ENCODE measurements at places on chromosomes 16 and 17.

GRCh38 chr17:4445731-4446130, 12.0 kb downstream of the SPNS3 start:
- no peak overlapping the region for H3K4me3 ChIP-seq
- DNase-seq: no peak
- no peaks in the 10 kb centered on the region for H3K36me3 ChIP-seq
- no peaks in the 10 kb centered on the region for H3K27me3 ChIP-seq

- H3K27me3 ChIP-seq: no peaks in the 10 kb centered on the region
- no peaks in the 10 kb centered on the region for H3K36me3 ChIP-seq
- H3K4me1 ChIP-seq: no peaks in the 10 kb centered on the region
- H3K27ac ChIP-seq: no peak overlapping the region
Measured at GRCh38 chr16:2895813-2896212, 12.8 kb downstream of the FLYWCH2 start.

DNA sequence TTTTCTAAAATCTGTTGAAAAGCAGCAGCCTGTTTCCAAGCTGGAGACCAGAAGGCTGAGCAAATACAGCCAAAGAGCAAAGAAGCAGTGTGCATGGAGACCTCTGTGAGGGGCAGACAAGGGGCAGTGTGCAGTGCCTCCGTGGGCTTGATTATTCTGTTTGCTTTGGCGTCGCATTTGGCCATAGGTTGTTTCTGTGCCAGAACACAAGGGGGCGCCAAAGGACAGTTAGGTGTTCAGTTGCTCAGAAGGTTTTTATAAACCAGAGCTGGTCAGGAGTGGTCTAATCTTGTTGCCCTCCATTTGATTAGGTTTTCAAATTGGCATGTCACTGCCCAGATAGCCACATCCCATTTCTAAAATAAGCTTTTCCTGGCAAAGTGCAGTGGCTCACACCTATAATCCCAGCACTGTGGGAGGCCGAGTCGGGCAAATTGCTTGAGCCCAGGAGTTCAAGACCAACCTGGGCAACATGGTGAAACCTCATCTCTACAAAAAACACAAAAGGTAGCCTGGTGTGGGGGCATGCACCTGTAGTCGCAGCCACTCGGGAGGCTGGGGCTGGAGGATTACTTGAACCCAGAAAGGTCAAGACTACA, 10.6 kb downstream of the MYH3 start:
- no peaks in the 10 kb centered on the region for H3K4me1 ChIP-seq
- no peaks in the 10 kb centered on the region for H3K36me3 ChIP-seq
- H3K27me3 ChIP-seq: no peaks in the 10 kb centered on the region
- DNase-seq: peak; percentile 53
- no peak overlapping the region for H3K4me3 ChIP-seq
- no peak overlapping the region for H3K27ac ChIP-seq

DNA sequence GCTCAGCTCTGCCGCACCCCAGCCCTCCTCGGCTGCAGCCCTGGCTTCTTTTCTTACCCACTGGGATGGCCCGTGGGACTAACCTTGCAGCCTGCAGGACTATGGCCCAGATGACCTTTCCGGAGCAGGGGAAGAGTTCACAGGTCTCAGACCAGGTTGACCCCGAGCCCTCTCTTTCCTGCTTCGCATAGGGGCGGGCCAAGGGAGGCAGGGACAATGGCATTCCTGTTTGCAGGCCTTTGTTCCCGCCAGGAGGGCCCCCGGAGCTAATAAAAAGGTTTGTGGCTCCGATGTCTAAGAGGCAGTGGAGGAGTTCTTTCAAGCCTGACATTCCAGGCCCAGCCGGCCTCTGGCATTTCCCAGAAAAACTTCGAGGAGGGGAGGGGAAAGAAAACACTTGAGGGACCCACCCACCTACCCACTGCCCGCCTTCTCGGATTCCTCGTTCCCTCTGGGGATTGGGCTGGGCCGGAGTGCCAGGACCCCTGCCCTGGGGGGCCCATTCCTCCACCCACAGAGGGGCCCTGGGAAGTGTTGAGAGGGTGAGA, 5.8 kb upstream of the SOCS3 start:
- no peaks in the 10 kb centered on the region for H3K27me3 ChIP-seq
- no peak overlapping the region for H3K27ac ChIP-seq
- H3K36me3 ChIP-seq: no peaks in the 10 kb centered on the region
- 0 out of 2 replicates have a peak, but pooled peaks cover 5% of the 10 kb centered on the region for H3K4me1 ChIP-seq
- no peak overlapping the region for H3K4me3 ChIP-seq

DNA sequence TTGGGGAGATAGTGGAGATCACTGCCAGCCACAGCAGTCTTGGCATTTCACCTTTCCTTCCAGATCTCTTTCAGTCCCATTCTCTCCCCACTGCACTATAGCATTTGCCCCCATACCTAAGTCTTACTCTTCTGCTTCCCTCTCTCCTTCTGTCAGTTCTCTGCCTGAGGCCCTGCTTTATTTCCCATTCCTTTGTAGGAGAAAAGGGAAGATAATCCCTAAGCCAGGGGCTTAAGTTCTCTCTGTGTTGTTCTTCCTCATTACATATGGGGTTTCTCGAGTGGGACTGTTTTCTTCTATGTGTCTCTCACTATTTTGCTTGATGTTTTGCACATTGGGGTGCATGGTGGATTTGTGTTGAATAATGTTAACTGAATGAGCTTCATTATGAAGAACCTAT, 6.4 kb downstream of the KDM6B start:
- no peak overlapping the region for H3K4me3 ChIP-seq
- no peak overlapping the region for H3K27ac ChIP-seq
- no peaks in the 10 kb centered on the region for H3K36me3 ChIP-seq
- H3K4me1 ChIP-seq: peaks cover 40% of the 10 kb centered on the region

- no peak overlapping the region for H3K4me3 ChIP-seq
- no peaks in the 10 kb centered on the region for H3K27me3 ChIP-seq
- peak overlapping the region; percentile 31 for H3K27ac ChIP-seq
- H3K36me3 ChIP-seq: no peaks in the 10 kb centered on the region
Measured at GRCh38 chr17:76642994-76643393, 563 bp downstream of the ST6GALNAC1 start.

DNA sequence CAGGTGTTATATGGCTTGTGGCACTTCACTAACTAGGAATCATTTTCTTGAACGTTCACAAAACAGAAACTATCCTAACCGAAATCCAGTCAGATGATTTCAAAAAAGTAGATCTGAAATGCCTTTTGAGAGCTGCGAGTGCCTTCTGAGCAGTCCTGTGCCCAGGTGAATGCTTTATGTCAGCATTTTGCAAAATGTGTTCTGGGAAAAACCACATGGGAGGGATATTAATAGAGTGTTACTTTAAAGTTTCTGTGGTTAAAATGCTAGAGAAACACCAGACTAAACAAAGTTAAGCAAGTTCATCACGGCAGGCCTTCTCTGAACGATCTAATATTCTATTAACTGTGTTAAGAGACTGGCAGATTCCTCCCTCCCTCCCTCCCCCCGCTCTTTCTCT, 15.8 kb upstream of the RGS9 start:
- no peaks in the 10 kb centered on the region for H3K36me3 ChIP-seq
- no peak for DNase-seq
- H3K27ac ChIP-seq: no peak overlapping the region
- H3K27me3 ChIP-seq: no peaks in the 10 kb centered on the region
- peaks cover 33% of the 10 kb centered on the region for H3K4me1 ChIP-seq

- peak overlapping the region; percentile 100 for H3K4me3 ChIP-seq
- H3K36me3 ChIP-seq: peaks cover 19% of the 10 kb centered on the region
- no peaks in the 10 kb centered on the region for H3K27me3 ChIP-seq
- H3K4me1 ChIP-seq: 0 out of 2 replicates have a peak, but pooled peaks cover 7% of the 10 kb centered on the region
Measured at GRCh38 chr16:28845293-28845692, 855 bp downstream of the TUFM start.

- no peak for DNase-seq
- H3K27ac ChIP-seq: no peak overlapping the region
- no peaks in the 10 kb centered on the region for H3K4me1 ChIP-seq
- H3K27me3 ChIP-seq: no peaks in the 10 kb centered on the region
- no peak overlapping the region for H3K4me3 ChIP-seq
Measured at GRCh38 chr17:38693700-38694329, 11.3 kb upstream of the MLLT6 start.

- no peaks in the 10 kb centered on the region for H3K27me3 ChIP-seq
- H3K36me3 ChIP-seq: no peaks in the 10 kb centered on the region
- no peak overlapping the region for H3K27ac ChIP-seq
Measured at GRCh38 chr16:62363501-62363900, 327.3 kb upstream of the CDH8 start.

DNA sequence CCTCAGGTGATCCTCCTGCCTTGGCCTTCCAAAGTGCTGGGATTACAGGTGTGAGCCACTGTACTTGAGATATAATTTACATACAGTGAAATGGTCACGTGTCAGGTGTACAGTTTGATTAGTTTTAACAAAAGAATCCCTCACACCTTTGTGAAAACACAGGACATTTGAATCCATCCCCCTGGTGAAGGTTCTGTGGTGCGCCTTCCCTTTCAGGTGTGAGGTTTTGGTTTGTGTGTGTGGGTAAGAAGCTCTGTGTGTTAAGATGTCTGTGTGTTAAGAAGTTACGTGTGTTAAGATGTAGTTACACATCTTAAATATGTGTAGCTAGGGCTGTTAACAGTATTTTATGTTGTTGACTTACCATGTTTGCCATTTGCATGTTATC, 4.4 kb downstream of the SEC14L1 start:
- no peak for DNase-seq
- peak overlapping the region; percentile 27 for H3K4me3 ChIP-seq

- no peak for DNase-seq
- no peaks in the 10 kb centered on the region for H3K36me3 ChIP-seq
- no peaks in the 10 kb centered on the region for H3K27me3 ChIP-seq
- peaks cover 5% of the 10 kb centered on the region for H3K4me1 ChIP-seq
- no peak overlapping the region for H3K4me3 ChIP-seq
Measured at GRCh38 chr17:71168053-71168741, 952.6 kb upstream of the SOX9 start.

GRCh38 chr16:66695935-66696668, 441 bp downstream of the CMTM4 start:
- no peaks in the 10 kb centered on the region for H3K27me3 ChIP-seq
- peaks cover 37% of the 10 kb centered on the region for H3K4me1 ChIP-seq
- DNase-seq: peak; percentile 35
- H3K27ac ChIP-seq: no peak overlapping the region

- H3K4me3 ChIP-seq: no peak overlapping the region
- no peaks in the 10 kb centered on the region for H3K36me3 ChIP-seq
- peaks cover 5% of the 10 kb centered on the region for H3K4me1 ChIP-seq
- no peak overlapping the region for H3K27ac ChIP-seq
- no peaks in the 10 kb centered on the region for H3K27me3 ChIP-seq
Measured at GRCh38 chr17:47192554-47192953, 3.5 kb upstream of the CDC27 start.

- no peaks in the 10 kb centered on the region for H3K36me3 ChIP-seq
- no peak overlapping the region for H3K4me3 ChIP-seq
- DNase-seq: peak; percentile 70
- H3K27ac ChIP-seq: no peak overlapping the region
- no peaks in the 10 kb centered on the region for H3K27me3 ChIP-seq
Measured at GRCh38 chr17:19769946-19770652, 22.0 kb upstream of the ALDH3A1 start.

GRCh38 chr17:41667280-41668041, 21.2 kb upstream of the EIF1 start:
- peak; percentile 35 for DNase-seq
- H3K36me3 ChIP-seq: no peaks in the 10 kb centered on the region
- H3K27me3 ChIP-seq: no peaks in the 10 kb centered on the region
- H3K4me1 ChIP-seq: peaks cover 25% of the 10 kb centered on the region
- H3K4me3 ChIP-seq: peak overlapping the region; percentile 64

- peak; percentile 35 for DNase-seq
- H3K36me3 ChIP-seq: no peaks in the 10 kb centered on the region
- no peak overlapping the region for H3K27ac ChIP-seq
- no peaks in the 10 kb centered on the region for H3K27me3 ChIP-seq
Measured at GRCh38 chr17:42908872-42909700, 8.5 kb downstream of the G6PC1 start.

DNA sequence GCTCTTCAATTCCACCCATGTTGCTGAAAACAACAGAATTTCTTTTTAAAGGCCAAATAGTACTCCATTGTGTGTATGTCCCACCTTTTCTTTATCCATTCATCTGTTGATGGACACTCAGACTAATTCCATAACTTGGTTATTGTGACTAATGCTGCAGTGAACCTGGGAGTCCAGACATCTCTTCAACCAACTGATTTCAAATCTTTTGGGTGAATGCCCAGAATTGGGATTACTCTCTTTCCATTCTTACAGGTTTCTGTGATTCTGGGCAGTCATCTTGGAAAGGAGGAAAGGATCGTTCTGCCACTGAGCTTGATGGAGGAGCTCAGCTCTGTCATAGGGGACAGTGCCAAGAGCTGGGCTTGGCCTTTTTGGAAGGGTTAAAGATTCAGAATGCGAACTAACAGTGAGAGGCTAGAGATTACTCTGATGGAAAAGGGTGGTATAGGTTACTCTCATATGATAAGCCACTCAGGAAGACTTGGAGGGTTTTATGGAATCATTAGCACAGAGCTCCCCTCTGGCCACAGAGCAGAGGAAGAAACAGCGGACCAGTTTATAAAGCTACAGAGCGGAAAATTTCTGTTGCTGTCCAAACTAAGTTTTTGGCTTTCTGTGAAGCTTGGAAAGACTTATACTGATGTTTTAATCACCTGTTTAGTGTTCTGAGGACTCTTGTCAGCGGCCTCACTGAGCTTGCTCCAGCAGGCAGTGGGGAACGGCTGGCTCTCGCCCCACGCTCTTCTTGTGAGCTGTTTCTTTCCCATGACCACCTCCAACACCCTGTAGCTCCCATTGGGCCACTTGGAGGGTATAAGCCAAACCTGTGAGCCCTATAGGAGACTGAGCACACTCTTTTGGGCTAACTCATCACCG, 48.3 kb downstream of the HIC1 start:
- H3K4me1 ChIP-seq: peaks cover 26% of the 10 kb centered on the region
- H3K4me3 ChIP-seq: no peak overlapping the region
- H3K27me3 ChIP-seq: no peaks in the 10 kb centered on the region
- peak; percentile 83 for DNase-seq
- H3K36me3 ChIP-seq: no peaks in the 10 kb centered on the region

- H3K27ac ChIP-seq: no peak overlapping the region
Measured at GRCh38 chr16:23496821-23497542, 13.3 kb downstream of the GGA2 start.

GRCh38 chr16:75394941-75395340, 38.4 kb downstream of the CFDP1 start:
- H3K27ac ChIP-seq: no peak overlapping the region
- no peaks in the 10 kb centered on the region for H3K27me3 ChIP-seq
- H3K36me3 ChIP-seq: no peaks in the 10 kb centered on the region
- no peaks in the 10 kb centered on the region for H3K4me1 ChIP-seq
- DNase-seq: no peak

DNA sequence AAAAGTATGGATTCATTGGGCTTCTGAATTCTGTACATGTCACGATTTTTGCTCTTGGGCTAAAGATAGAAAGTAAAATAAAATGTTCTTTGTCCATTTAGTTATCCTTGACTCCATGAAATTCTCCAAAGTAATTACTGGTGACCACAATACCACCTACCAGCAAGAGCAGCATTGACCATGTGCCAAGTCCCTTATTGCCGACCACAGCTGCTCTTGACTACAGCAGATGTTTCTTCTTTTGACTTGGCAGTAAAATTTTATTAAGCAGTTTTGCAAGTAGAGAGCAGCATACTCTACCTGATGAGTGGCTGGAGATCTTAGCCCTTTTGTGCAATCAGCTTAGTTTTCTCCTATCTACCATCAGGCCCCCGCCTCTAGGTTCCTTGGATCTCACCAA, 152.2 kb upstream of the TBX2 start:
- no peaks in the 10 kb centered on the region for H3K27me3 ChIP-seq
- DNase-seq: no peak
- no peak overlapping the region for H3K27ac ChIP-seq
- H3K4me1 ChIP-seq: peaks cover 14% of the 10 kb centered on the region
- no peaks in the 10 kb centered on the region for H3K36me3 ChIP-seq
- no peak overlapping the region for H3K4me3 ChIP-seq

GRCh38 chr17:15414532-15415306, 52.7 kb downstream of the CDRT4 start:
- no peak for DNase-seq
- H3K4me1 ChIP-seq: peaks cover 7% of the 10 kb centered on the region
- no peaks in the 10 kb centered on the region for H3K27me3 ChIP-seq
- H3K4me3 ChIP-seq: no peak overlapping the region
- no peaks in the 10 kb centered on the region for H3K36me3 ChIP-seq

Measured in PC-3 (cell line).